ENCODE measurements at places on chromosomes 1 and 21.

DNA sequence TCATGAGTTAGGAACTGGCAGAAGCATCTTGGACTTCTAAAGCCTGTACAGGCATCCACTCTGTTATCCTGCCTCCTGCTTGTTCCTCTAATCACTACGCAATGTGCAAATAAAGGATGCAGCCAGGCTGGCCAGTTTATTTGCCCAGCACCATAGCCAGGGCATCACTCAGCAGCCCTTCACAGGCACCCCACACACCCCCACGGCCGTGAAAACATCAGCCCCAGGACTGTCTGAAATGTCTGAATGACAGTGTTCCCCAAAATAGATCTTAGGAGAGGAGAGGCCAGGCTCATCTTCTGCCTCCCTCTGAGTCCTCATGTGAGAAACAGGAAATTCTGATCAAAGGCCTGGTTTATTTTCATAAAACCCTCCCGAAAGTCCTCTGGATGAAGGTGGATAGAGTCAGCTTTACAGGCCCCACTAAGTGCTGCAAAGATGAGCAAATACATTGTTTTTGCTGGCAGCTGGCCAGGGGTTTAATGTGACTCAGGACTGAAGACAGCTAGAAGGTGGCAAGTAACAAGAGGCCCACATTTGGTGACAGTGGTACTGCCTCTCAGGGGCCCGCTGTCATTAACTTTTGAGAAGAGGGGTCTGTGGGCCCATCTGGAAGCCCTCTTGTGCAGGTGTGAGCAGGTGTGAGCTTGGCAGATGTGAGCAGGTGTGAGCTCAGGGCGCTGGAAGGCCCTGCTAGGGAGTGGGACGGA is 32.9 kb downstream of the GRHL3 start:
- DNase-seq, result peak; percentile 78

GRCh38 chr1:77026640-77027039 is 159.4 kb downstream of the ST6GALNAC5 start:
- DNase-seq, result no peak

DNA sequence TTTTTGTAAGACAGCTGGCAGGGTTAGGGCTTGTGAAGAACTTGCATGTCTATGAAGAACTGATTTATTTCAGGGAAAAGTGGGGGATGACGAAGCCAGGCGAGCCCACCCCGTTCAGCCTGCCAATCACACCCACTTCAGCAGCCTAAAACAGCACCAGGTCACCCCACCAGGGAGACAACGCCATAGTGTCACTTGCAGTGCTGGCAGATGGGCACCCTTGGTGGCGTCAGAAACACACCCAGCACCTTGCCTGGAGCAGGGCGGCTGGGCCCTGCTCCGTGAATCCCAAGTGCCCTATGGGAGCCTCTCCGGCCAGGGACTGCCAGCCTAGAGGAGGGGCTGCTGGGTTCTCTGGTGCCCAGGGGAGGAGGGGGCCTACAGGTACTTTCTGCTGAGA is 5.0 kb upstream of the NADK start:
- DNase-seq, result no peak

- DNase-seq, result peak; percentile 83
Measured at GRCh38 chr1:151166505-151166956, 587 bp downstream of the SCNM1 start.

- DNase-seq, result peak; percentile 60
Measured at GRCh38 chr1:205258261-205258691, 30.5 kb downstream of the TMCC2 start.

DNA sequence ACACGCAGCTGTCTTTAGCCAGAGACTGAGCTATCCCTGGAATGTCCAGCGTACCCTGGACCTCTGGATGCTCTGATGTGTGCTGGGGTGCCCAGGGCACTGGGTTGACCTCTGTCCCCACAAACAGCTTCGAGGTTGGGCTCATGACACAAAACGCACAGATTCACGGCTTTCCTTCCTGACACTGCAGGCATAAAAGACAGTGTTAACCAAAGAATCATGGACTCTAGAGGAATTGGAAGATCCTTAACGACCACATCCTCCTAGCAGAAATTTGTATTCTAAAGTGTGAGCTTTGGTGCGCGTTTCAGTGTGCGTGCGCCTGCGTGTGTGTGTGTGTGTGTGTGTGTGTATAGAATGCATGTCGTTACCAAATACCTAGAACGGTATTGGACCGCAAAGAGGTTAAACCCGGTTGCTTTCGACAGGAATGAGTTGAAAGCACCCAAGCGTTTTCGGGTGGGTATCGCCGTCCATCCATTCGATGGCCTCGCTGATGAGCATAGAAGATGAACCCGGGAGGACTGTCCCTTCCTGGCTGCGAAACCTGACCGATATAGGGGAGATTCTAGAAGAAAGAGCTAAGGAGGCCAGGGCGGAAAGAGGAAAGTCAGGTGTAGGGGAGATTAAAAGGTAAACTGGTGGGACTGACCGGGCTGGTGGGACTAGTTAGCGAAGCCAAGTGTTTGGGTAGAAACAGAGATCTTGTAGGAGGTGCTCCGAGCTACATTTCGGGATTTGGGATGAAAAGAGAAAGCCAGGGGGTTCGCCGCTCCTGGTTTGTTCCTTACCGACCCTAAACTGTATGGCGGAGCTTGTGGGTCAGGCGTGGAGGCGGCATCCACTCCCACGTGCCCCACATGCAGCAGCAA is 6.8 kb upstream of the LHX9 start:
- peak; percentile 19 for DNase-seq

All from EH (cell line).